ENCODE measurements at places on chromosomes 2 and 18.

DNA sequence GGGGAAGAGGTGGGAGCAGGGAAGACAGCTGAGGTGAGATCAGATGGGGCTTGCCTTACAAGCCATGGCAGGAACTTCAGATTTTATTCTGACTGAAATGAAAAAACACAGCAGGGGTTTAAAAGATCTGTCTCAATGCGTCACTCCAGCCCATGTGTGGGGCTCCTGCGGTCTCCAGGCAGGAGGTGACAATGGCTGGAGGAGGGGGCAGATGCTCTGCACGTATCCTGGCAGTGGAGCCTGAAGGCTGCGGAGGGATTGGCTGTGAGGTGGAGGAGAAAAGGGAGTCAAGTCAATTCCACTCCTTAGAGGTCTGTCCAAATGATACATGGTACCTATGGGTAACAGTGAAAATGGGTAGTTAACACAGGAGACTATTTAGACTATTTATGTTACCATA lies 40.5 kb upstream of the KIDINS220 start:
- DNase-seq = no peak

- DNase-seq = no peak
Observed at GRCh38 chr2:234258562-234259141, 208.2 kb downstream of the SPP2 start.

GRCh38 chr2:236366397-236366796 lies 102.2 kb upstream of the ASB18 start:
- peak; percentile 20 for DNase-seq

DNA sequence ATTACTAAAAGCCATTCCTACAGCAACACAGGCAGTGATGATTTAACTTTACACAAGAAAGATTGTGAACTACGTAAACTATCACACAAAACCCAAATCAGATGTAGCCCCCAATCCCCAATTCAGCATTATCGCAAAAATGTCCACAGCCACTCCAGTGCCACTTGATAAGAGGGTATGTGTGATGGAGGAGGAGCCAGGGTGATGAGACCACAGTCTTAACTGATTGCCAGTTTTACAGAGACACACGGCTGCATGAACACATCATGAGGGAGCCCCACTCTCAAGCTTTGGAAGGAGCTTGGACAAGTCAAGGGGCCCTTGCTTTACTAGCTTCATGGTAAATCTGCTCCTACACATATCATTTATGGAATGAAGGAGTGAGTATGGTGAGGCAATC lies 116.0 kb downstream of the FAM161A start:
- DNase-seq = no peak

DNA sequence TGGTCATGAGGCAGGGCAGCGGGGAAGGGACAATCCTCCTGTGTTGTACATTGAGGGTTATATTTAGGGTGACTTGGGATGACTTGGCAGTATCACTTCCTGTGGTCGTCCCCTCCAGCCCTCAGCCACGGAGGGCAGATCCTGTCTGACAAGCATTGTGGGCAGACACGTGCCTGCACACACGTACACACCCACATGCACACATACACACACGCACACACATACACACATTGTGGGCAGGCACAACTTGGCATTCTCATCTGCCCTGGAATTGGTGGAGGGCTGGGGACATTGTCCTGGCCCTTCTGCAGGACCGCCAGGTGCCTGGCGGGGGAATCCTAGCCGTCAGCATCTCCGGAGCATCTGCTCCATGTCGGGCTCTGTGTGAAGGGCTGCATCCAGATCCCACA lies 47.6 kb downstream of the ODC1 start:
- DNase-seq = no peak

DNA sequence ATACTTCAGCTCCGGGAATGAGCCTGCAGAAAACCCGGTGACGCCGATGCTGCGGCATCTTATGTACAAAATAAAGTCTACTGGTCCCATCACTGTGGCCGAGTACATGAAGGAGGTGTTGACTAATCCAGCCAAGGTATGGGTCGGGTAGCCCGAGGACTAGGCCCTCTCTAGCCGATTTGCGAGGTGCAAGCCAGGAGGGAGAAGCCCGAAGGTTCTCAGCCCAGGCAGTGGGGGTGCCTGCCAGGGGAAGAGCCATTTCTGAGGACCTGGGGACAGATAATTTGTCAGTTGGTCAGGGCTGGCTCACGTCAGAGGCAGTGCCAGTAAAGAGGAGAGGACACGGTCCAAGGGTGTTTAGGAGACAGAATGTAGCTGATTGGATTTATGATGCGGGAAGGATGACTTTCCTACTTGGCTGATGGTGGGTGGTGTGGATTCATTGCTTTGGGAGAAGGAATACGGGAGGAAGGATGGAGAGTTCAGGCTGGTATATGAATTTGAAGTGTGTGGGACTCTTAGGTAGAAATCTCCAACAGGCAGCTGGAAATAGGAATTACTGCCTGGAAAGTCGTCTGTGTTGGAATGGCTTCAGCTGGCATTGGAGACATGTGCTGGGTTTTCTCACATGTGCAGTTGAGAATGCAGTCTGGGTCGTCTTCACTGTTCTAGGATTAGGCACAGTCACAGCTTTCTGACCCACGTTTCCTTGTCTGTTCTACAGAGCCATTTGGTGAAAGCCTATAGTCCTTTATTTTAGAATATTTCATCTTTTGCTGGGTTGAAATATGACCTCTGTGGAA lies 874 bp downstream of the NDUFAF7 start:
- DNase-seq = no peak

DNA sequence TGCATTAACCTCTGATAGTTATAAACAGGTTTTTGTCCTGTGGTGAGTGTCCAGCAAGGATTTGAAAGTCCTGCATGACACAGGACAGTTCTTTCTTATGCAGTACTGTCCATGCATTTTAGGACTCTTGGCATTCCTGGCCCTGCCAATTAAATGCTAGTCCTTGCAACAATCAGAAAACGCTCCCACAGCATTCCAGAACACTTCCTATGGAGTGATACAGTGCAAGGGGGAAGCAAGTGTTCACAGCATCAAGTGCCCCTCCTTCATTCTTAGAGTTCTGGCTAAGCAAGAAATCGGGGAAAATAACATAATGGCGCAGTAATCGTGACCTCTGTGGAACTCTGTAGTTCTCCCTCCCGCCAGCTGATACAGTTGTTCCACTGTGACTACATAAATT lies 62.9 kb downstream of the ARHGAP28 start:
- no peak for DNase-seq

GRCh38 chr2:239378021-239378917 lies 22.6 kb downstream of the HDAC4 start:
- no peak for DNase-seq

DNA sequence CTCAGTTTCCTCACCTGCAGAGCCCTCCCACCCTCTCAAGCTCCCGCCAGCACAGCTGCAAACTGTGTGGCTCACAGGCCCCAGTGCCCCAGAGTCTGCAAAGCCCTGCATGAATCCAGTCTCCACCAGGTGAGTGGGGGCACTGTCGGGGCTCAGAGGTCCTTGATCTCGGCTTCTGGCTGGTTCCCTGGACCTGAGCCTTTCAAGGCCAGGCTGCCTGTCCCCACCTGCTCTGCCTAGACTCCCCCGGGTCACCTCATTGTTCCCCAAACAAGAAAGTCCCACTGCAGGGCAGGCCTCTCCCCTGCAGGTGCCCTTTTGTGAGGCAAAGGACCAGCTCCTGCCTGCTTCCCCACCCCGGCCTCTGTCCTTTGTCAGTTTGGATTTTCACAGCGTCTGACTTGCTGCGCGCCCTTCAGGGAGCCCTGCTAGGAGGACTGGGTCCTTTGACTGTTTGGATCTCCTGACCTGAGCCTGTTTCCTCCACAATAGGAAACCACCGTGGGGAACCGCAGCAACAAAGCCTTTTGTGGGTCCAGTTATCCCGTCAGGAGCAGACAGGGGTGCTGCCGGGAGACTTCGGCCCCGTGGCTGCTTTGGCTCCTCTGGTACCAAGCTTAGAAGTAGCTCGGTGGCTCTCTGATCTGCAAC lies 200.5 kb upstream of the HDAC4 start:
- no peak for DNase-seq

GRCh38 chr2:109258905-109259540 lies 130.0 kb downstream of the SH3RF3 start:
- no peak for DNase-seq

DNA sequence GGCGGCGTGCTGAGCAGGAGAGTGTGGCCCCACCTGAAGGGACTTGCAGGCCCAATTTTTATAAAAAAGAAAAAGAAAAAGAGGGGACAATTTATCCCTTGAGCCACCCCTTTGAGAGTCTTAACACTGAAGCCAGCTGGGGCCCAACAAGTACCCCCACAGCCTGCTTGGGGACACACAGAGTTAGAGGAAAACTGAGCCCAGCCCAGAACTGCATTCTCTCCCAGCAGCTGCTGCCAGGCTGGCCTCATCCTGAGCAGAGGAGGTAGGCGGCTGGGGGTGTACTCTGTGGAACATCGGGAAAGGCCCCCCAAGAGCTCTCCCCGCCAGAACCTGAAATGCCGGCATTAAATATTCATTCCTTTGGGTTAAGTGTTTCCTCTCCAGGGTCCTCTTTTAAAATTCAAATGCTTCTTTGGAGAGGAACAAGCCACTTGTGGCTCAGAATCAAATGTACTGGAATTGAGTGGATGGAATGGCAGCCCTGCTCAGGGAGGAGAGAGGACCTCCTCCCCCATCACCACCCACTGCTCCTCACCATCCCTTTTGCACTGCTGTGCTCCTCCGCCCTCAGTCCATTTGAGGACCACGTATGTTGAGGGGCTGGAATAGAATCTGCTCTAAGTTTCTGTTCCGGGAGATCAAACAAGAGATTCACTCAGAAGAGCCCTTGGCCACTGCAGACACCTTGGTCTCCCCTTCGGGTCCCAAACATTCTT lies 45.6 kb downstream of the C1QL2 start:
- no peak for DNase-seq

DNA sequence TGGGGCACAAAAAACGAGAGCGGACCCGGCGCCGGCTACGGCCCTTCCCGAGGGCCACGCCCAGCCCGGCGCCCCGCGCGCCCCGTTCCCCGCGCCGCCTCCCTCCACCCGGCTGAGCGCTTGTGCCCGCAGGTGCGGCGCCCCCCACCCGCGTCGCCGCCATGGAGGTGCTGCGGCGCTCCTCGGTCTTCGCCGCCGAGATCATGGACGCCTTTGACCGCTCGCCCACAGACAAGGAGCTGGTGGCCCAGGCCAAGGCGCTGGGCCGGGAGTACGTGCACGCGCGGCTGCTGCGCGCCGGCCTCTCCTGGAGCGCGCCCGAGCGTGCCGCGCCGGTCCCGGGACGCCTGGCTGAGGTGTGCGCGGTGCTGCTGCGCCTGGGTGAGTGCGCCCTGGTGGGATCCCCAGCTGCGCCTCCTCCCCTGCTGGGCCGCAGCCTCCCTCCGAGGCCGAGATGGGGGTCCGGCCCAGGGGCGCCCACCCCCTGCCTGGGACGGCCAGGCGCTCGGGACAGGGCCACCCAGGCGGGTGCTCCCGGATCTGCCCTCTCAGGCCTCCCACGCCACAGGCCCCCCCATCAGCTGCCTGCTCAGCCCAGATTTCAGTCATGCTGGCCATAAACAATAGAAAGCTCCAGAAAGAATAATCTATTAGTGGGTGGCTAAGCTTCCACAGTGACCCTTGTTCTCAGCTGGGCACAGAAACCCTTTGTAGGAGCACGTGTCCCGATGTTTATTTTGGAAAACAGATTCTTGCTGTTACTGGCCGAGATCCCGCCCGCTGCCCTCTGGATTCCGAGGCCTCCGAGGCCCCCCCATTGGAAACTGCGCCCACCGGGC lies 997 bp downstream of the BOK start:
- no peak for DNase-seq
